ENCODE measurements at places on chromosomes 6 and 20.

DNA sequence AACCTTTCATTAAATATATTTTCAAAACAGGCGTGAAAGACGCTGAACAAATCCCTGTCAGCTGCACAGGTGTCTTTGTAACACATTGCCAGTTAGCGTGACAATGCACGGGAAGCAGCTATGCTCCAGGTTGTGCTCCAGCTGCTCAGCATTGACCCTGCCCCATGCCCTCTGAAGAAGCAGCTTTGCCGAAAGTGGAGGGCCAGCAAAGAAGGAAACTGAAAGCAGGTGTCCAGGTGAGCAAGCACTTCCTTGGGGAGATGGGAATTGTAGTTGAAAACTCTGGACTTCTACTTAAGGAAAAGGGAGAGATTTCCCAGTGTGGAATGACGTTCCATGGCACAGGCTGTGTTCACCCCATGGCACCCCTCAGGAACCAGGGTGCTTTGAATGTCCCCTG lies 125.7 kb downstream of the TTLL2 start:
- no peak for DNase-seq

GRCh38 chr6:87902383-87902782 lies 145.3 kb upstream of the SPACA1 start:
- DNase-seq: no peak

DNA sequence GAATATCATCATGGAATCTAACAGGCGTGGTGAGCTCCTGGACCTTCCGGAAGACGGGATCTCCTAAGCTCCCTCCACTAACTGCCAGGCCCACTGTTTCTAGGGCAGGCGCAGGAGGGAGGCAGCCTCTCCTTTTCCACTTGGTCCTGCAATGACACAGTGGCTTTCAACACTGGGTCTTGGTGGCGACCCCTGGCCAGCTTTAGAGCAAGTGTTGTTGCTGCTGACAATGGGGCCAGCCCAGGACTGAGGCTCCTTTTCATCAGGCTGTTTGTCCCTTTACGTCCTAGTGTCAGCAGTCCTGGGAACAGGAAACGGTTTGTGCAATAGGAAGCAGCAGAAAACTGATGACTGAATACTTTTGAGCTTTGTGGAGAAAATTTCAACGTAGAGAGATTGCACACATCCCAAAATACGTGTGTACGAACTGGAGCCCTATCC lies 9.7 kb upstream of the QKI start:
- no peak for DNase-seq

DNA sequence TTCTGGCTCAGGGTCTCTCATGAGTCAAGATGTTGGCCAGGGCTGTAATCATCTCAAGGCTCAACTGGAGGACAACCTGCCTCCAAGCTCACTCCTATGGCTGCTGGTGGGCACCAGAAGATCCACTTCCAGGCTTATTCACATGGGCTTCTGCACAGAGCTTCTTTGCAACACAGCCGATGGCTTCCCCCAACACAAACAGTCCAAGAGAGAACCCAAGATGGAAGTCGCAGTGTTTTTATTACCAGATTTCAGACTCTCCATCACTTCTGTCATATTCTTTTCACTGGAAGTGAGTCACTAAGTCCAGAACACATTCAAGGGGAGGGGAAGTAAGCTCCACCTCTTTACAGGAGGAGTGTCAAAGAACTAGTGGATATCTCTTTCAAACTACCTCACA lies 75.5 kb downstream of the CD164 start:
- DNase-seq: no peak

DNA sequence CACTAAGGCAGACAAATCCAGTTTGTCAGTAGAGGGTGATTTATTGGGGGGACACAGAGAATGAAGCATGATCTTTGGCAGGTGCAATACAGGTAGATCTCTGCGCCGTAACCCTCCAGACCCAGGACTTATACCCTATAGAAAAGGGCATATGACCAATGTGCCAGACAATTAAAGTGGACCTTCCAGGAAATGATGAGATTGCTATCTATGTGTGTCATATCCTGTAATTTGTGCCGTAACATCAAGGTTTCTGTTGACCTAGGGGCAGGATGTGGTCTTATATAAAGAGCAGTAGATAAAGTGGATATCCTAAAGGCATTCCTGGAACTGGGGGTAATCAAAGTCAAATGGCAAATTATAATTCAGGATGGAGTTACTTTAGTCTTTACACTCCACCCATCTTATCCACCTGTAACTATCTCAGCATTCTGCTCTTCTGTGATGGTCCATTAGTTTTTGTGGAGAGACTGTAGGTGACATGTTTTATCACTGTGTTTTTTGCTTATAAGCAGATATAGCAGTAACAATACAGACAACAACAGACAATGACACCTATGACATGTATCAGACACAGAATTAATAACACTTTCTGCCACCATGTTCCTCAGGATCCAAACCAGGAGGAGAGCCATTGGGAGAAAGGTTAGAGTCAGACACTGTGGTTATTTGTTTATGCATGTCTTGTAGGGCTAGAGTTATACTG lies 43.1 kb upstream of the ZNF337 start:
- DNase-seq: no peak

DNA sequence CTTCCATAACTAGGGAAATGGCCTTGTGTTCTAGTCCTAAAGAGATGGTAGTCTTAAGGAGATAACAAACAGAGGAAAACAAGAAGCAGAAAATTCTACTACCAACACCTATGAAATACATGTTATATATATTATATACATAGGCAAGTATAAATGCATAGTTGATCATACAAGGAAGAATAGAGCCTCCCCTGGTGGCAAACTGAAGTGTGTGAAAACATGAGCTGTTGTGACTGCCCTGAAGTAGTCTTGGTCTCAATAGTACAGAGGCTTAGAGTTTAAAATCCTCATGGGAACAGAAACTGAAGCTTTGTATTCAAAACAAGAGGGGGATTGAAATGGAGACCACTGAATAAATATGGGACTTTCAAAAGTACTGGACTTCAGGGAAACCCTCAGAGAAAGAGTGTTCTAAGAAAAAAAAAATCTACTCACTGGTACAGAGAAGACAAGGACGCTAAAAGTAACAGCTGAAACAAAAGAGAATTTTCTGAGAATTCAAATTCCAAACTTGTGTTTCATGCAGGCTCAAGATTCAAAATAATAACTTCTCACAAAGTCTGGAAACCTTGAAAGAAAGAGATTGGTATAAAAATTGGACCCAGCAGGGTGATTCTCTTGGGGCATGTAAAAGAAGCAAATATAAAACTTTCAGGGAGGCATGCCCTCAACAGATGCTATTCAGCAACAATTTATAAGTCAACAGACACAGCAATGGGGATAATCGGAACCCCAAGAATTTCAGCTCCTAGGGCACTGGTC lies 59.7 kb upstream of the SAMD3 start:
- DNase-seq: no peak

GRCh38 chr6:40210628-40211056 lies 276.4 kb upstream of the MOCS1 start:
- DNase-seq: no peak

GRCh38 chr20:36604952-36605398 lies 604 bp upstream of the RAB5IF start:
- DNase-seq: no peak

- DNase-seq: no peak
These were observed 53.5 kb downstream of the ZDHHC14 start for GRCh38 chr6:157434349-157435033.

GRCh38 chr20:21509597-21510371 lies 4.1 kb downstream of the NKX2-2 start:
- DNase-seq: no peak

DNA sequence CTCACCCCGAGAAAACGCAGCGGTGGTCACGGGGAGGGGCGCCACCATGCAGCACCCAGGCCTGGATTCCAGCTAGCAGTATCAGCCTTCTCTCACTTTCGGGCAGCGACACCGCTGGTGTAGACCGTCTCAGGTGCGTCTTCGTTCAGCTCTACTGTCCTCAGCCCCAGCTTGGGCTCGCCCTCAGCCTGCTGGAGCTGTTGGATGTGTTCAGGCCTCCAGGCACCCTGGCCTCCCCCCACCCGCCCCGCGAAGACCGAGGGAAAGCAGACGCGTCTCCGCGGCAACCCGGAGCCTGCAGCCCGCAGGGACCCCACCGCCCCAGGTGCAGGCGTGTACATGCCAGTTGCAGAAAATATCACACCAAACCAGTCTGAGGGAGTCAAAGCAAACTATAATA lies 60.8 kb upstream of the CARMIL1 start:
- no peak for DNase-seq

GRCh38 chr6:112040956-112041355 lies 12.9 kb upstream of the CCN6 start:
- DNase-seq: no peak

GRCh38 chr6:124958759-124959354 lies 3.4 kb upstream of the RNF217 start:
- no peak for DNase-seq

DNA sequence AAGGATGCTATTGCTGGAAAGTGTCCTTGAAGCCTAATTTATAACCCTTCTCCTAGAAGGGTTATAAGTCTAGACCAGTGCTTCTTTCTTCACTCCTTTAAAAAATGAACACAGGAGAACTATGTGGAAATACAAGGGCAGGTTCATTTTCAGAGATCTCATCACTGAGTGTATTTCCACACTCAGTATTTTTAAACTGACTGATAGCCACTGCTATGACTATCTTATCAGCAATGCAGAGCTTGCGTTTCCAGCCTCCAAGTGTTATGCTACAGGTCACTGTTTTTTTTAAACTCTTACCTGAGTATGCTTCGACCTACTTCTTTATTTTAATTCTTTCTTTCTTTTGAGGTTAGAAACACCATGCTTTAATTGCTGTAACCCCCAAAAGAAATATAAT lies 319.1 kb downstream of the ARHGAP18 start:
- DNase-seq: no peak

GRCh38 chr20:51934301-51935002 lies 132.1 kb upstream of the SALL4 start:
- DNase-seq: no peak
